ENCODE measurements at places on chromosomes 5 and 9.

- DNase-seq, result no peak
Measured at GRCh38 chr5:89728750-89729149, 680.8 kb downstream of the CETN3 start.

DNA sequence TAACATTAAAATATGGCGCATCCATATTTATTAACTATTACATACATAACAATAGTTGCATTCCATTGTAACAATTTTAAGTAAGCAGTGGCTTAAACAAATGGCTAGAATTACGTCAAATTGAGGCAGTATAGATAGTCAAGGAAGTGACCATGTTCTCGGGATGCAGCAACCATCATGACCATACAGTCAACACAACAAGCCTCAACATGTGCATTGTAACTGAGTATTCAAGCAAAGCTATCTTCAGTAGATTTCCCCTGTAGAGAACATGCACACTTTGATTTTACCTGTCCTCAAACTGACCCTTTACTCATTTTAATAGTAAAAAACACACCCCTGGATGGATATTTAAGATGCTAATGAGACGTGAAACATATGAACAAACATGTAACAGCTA is 356.4 kb downstream of the HINT1 start:
- DNase-seq, result no peak

- peak; percentile 64 for DNase-seq
Measured at GRCh38 chr9:92965061-92965758, 17.9 kb downstream of the FGD3 start.

GRCh38 chr5:103145196-103145595 is 25.1 kb downstream of the PPIP5K2 start:
- DNase-seq, result no peak

DNA sequence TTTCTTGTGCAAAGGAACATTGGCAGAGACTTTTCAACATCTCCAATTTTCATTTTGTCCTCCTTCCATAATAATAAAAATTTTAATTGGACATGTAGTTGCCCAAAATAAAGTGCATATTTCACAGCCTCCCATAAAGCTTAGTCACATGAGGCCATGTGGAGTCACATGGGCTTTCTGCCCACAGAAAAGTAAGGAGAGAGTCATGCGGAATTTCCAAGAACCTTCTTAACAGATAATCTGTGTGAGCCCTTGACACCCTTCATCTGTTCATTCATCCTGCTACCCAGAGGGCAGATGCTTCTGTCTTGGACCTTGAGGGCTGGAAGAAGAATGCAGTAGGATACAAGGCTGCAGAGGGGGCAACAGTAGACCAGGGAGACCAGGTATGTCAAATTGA is 60.7 kb downstream of the APTX start:
- DNase-seq, result no peak

- peak; percentile 77 for DNase-seq
Measured at GRCh38 chr5:170297589-170298462, at the start of gene LCP2. Gene LCP2 (minus strand): TSS chr5:170297777. CDS start chr5:170297611, 166 bp downstream.

DNA sequence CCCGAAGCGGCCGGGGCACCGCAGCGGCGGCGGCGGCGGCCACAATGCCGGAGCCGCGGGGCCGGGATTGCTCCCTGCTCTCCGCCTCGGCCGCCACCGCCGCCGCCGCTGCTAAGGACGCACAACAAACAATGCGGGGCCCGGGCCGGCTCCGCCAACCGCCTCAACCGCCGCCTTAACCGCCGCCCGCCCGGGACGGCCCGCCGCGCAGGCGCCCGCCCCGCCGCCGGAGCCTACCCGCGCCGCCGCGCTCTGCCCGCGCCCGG is 254 bp downstream of the STRBP start:
- DNase-seq, result no peak

- no peak for DNase-seq
Measured at GRCh38 chr5:84680908-84681307, 296.2 kb upstream of the EDIL3 start.

DNA sequence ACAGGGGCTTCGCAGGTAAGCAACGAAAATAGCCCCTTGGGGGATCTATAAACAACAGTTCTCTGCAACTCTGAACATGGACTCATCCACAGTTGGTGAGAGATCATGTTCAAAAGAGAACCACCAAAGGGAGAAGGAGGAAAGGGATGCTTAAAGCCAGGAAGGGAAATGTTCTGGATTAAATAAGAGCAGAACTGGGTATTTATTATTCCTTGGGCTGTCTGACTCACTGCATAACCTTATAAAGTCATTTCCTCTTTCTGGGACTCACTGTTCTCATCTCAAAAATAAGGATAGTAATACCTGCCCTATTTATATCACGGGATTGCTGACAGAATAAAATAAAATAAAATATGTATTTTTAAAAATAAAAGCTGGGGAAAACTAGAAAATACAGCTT is 11.2 kb upstream of the MARCHF3 start:
- DNase-seq, result no peak

GRCh38 chr5:99378443-99378842 is 449.6 kb upstream of the CHD1 start:
- DNase-seq, result no peak

GRCh38 chr5:39542511-39543285 is 117.9 kb upstream of the DAB2 start:
- DNase-seq, result no peak

GRCh38 chr9:125911861-125912644 is 164.9 kb downstream of the PBX3 start:
- no peak for DNase-seq

Data from activated naive CD4-positive, alpha-beta T cell treated with anti-CD3 and anti-CD28 coated beads for 36 hours (primary cell).